ENCODE measurements at places on chromosomes 5 and 9.

- DNase-seq: no peak
Observed at GRCh38 chr5:176724472-176724871, 77.2 kb downstream of the TSPAN17 start.

GRCh38 chr9:21265421-21266189, 25.8 kb upstream of the IFNA14 start:
- DNase-seq: no peak

DNA sequence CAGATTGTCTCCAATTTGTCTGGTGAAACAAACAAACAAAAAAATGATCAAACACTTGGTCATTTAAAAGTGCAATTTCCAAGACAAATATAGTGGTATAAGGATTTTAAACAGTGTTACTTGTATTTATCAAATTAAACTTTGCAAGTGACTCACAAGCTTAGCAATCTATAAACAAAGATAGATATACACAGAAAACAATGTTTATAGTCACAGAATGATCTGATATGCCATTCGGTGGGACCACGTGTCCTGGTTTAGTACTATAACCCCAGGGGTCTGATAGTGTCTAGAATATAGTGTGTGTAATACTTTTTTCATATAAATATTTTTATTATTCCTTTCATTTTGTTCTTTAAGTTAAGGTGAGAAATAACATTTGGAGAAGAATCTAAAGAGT, 91.3 kb downstream of the DPYSL3 start:
- DNase-seq: no peak

DNA sequence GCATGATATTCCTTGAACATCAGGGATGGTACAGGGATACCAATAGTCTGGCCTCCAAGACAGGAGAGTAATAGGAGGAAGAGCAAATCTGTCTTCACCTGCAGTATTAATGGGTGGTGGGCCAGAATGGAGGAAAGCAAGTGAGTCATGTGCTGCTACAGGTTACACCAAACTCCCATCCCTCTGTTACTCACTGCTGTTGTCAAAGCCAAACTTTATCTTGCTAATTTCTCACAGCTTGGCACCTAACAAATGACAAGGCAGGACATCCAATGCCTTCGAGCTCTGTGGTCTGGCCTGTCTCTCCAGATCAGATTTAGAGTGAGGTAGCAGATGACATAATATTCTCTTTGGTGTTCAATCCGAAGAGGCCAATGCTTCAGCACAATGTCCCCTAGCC, 26.8 kb downstream of the PLAC8L1 start:
- no peak for DNase-seq

GRCh38 chr5:92941806-92942205, 639.2 kb downstream of the NR2F1-AS1 start:
- DNase-seq: no peak

GRCh38 chr9:20355022-20355421, 267.3 kb downstream of the MLLT3 start:
- no peak for DNase-seq

DNA sequence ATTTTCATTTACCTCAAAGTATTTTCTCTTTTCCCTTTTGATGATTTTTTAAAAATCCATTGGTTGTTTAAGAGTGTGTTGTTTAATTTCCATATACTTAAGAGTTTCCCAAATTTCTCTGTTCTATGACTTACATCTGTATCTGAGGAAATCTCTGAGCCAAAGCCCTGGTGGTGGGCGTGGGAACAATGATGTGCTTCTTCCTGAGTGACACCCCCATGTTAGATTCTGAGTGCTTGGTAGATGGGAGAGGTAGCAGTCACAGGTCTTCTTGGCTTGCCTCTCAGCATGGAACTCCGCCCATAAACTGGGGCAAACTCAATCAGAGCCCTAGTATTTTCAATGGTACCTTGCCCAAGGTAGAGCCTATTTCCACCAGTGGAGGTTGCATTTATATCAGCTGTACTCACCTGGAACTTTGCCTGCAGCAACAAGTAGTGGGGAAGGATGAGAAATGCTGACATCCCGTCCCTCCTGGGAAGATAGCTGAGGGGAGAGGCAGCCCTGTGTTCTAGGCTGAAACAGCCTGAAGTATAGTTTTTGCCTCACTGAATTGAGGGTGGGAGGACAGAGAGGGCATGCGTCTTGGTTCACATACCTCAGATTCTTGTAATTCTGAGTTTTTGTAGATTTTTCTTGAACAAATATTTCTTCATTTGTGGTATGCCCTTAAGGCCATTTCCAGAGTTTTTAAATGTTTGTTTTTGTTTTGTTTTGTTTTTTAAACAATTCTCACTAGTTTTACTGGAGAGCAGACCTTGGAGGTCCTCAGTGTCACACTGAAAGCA, 26.4 kb downstream of the C9orf43 start:
- DNase-seq: no peak

DNA sequence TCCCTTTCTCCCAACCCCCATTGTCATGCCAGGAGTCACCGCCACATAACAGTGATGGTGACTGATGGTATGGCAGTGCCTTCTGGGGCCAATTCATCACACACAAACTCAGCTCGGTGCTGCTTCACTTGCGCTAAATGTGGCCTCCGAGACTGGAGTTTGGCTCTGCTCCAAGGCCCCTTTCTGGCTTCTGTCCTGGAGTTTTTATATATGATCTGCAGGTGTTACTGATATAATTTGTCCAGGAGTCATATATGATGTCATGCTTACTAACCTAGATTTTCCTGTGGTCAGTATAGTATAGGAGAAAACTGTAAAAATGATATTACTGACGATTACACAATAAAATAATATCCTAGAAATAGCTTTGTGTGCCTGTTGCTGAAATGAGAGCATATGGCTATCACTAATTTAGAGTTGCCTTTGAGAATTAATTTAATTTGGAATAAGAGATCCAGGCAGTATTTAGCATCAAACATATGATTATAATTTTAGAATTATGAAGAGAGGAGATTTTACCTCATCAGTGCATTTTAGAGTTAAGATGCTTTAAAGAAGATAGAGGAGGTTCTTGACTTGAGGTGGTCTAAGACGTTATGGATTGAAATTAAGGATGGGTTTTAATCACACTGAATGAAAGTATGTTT, 334.1 kb upstream of the CD180 start:
- no peak for DNase-seq

DNA sequence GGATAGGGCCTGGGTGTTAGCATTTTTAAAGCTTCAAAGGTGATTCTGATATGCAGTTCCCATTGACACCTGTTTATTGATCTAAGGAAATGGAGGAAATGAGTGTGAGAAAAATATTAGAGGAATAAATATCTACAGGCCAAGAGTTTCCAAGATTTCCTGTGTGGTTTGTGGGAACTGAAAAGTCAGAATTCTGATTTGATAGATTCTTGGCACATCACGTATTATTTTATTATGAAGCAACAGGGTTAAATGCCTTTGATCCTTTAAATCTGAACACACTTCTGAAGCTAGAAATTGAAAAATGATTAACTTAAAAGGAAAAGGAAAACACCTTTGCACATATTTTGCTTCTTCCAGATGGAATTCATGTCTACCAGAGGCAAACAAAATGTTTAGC, 113.7 kb downstream of the CD180 start:
- DNase-seq: no peak

DNA sequence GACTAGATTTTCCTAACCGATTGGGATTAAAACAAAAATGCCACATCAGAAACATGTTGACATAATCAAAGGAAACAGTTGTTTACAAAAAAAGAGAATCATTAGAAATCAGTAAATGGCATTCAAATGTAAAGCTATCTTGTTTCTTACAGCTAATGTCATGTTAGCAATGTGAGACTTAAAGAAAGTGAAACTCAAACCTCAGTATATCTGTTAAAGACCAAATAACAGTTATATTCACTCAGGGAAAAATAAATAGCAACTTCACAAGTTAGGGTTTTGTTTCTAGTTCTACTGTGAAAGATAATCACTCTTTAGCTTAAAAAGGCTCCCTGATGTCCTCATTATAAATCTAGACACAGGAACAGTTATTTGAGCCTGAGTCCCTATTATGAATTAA, 189.3 kb upstream of the EFNA5 start:
- DNase-seq: no peak

GRCh38 chr5:122083535-122083934, 5.5 kb upstream of the LOX start:
- no peak for DNase-seq

- DNase-seq: no peak
Observed at GRCh38 chr5:173670130-173670651, 53.7 kb upstream of the BOD1 start.

DNA sequence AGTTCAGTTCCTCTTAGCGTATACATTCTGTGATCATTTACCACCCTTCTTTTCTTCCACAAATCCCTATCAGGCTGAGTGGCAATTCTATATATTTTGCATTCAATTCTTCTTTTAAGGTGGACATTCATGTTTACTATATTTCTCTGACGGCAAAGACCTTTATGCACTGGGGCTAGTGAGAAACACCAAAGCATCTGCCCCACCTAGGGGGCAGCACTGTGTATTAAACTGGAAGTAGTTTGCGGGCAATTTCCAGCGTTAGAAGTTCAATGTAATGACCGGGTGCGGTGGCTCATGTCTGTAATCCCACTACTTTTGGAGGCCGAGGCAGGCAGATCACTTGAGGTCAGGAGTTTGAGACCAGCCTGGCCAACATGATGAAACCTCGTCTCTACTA, 27.9 kb upstream of the FBXL7 start:
- no peak for DNase-seq

DNA sequence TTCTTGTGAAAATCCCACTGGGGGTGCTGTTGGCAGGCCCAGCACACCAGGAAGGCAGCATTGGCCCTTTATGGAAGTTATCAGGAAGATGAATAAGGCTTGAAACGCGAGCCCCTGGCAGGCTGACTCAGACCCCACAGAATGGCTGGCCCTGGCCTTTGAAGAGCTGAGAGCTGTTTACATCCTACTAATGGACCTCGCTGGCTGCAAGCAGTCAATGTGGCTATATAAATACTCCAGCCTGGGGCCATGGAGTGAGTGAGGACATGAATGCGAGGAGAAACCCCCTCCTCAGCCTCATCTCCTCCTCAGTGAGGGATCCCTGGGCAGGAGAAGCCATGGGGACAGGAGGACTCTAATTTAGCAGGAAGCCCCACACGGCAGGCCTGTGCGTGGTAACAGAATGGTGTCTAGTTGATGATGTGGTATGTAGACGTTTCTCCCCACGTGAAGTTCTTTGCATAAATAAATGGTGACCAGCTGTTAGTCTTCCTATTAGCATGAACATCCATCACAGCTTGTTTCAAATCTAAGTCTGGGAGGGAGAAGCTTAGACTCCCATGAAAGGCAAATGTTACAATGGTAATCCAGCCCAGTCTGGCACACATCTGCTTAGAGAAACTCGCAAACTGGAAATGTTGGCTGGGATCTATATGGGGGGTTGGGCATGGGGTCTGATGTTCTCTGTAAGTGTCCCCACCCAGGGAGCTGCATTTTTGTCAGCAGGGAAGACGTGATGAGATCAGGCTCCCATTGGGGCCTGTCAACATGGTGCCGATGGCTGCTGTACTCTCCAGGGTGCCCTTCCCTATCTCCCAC, 175.1 kb upstream of the PITX1 start:
- DNase-seq: no peak

DNA sequence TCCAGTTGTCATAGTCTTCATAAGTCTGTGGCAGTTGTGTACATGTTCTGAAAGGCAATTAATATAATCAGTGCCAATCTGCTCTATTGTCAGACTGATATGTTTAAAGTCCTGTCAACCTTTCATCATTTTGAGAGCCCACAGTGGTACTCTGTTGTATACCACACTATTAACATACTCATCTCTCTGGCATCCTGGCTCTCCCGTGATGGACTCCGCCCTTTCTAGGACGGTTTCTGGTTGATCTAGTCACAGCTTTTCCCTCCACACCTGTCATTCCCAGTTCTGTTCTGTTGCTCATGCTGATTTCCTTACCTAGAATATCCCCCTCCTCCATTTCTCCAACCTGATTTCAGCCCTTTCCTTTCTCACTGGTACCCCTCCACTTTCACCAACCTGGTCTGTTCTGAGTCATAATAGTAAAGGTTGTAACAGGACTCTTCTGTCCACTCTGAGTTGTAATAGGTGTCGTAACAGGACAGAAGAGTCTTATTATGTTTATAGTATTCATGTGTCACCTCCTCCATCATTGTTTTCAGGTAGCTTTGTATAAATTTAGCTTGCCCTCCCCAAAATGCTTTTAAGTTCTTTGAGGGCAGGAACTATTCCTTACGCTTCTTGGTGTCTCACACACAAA, 4.1 kb downstream of the PTCD2 start:
- DNase-seq: no peak

- no peak for DNase-seq
Observed at GRCh38 chr5:8993031-8993430, 552.8 kb downstream of the SEMA5A start.

DNA sequence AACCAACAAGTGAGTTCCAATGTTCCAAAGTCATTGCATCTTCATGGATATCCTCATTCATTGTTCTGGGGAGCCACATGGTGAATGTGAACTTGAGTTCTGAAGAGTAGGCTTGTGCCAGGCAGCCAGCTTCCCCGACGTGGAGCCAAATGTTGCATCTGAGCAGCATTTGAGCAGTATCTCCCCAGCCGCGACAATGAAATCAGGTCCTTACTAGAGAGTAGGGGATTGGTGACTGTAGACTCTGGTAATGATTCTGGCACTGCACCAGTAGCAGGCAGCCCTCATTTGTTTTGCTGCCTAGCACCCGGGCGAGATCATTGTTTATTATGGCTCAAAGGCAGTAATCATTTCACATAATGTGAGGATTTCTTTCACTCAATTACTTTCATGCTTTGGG, 451.4 kb upstream of the C9orf72 start:
- DNase-seq: no peak

DNA sequence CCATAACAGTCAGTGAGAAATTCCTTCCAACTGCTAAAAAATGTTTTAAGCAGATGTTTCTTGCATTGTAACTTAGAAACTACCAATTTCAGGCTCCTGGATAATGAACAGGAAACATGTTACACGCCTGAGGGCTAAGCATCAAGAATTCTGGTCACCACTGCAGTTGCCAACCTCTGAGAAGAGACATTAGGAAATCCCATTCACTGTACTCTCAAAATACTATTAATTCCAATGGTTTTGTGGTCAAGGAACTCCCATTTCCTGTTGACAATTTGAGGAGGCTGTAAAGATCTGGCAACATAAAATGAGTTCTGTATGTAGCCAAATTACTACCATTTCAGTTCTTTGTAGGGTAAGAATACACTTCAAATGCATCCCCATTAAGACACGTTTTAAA, 456.0 kb upstream of the MEF2C start:
- DNase-seq: no peak

DNA sequence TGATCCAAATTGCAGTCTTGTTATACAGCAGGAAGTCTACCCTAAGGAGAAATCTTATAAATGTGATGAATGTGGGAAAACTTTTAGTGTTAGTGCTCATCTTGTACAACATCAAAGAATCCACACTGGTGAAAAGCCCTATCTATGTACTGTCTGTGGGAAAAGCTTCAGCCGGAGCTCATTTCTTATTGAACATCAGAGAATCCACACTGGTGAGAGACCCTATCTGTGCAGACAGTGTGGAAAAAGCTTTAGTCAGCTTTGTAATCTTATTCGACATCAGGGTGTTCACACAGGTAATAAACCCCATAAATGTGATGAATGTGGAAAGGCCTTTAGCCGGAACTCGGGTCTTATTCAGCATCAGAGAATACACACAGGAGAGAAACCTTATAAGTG, 10.4 kb downstream of the ZNF189 start:
- no peak for DNase-seq
